Stimulated activated CD4-positive, alpha-beta T cell treated with anti-CD3 and anti-CD28 coated beads, Interleukin-15, amount 100 ng/mL, for 1 hour (primary cell): ENCODE measurements at places on chromosomes 2 and 18.

- DNase-seq: no peak
Observed at GRCh38 chr2:113877711-113878598, 11.9 kb upstream of the ACTR3 start.

GRCh38 chr2:226306969-226307368 lies 492.7 kb downstream of the IRS1 start:
- no peak for DNase-seq

GRCh38 chr2:202529389-202529788 lies 105.4 kb upstream of the FAM117B start:
- no peak for DNase-seq

DNA sequence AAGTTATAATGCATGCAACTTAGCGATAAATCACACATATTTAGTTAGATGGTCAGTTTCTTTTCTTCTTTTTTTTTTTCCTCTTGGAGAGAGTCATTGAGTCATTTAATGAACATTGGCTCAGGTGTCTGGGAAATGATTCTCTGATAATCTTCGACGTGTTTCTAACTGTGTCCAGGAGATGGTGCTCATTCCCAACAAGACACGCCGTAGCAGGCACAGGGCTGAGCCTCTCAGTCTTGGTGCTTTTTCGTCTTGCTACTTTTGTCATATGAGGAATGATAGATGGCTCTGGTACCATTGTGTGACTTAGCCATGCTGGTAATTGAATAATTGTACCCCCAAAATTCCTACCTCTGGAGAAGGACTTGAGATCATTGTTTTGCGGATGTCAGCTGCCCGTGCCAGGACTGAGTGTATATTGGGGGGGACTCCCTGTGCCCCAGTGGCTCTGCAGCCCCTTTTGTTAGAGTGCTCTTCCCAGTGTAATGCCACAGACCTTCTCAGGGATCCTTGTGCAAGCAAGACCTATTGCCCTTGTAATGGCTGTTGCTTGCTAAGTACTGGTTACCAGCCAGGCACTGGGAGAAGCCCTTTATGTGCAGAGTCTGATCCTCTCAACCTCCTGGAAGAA lies 107.6 kb upstream of the CYRIA start:
- DNase-seq: no peak

DNA sequence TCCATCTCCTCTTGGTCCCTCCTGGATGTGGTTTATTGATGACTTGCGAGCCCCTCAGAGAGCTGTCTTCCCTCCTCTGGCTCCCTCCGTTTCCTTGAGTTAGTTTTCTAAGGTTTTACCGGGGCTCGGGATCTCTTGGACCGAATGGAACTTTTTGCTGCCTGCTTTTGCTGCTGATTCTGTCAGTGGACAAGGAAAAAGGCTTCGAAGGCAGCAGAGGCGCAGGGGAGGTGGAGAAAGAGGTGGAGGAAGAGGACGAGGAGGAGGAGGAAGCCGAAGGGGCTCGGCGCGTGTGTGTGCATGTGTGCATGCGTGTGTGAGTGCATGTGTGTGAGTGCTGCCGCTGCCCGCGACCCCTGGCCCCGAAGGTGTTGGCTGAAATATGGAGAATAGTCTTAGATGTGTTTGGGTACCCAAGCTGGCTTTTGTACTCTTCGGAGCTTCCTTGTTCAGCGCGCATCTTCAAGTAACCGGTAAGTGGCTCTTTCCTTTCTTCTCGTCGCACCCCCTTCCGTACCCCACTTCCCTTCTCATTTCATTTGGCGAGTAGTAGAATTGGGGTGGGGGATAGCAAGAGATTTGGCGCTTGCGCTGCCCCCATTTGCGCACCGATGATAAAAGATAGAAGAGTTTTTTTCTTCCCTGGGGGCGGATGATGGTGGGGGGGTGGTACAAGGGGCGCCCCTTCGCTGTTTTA lies 557 bp downstream of the DCC start:
- no peak for DNase-seq

GRCh38 chr18:70234667-70235459 lies 29.4 kb upstream of the RTTN start:
- DNase-seq: no peak

DNA sequence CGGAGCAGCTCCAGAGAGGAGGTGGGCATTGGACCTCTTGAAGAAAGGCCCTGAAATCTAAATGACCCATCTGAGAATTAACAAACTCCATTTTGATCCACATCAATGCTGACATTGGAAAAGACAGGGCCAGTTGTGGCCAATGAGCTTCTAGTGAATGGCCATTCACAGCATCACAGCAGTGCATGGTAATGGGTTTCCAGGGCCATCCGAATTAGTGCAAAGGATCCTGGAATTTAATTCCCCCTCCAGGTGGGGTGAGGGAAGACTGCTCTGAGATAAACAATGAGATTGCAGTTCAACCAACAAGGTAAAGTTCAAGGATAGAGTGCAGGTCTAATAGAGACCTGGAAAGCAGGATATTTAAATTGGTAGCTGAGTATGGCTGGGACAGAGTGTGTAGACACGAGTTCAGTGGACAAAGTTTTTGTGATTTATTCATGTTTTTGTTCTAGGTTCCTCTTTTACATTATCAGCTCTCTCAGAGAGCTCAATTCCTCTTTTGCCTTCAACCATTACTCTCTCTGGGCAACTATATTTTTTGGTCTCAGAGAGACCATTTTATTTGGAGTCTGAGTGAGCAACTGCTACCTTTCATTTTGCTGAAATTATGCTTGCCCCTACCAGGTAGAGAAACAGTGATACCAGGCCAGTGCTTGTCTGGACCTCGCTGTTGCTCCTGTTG lies 5.0 kb downstream of the TACR1 start:
- no peak for DNase-seq

GRCh38 chr2:9092383-9093282 lies 89.1 kb upstream of the MBOAT2 start:
- DNase-seq: no peak

GRCh38 chr2:108588070-108588668 lies 53.9 kb downstream of the LIMS1 start:
- no peak for DNase-seq

GRCh38 chr2:201913201-201913600 lies 106.9 kb downstream of the CDK15 start:
- no peak for DNase-seq

DNA sequence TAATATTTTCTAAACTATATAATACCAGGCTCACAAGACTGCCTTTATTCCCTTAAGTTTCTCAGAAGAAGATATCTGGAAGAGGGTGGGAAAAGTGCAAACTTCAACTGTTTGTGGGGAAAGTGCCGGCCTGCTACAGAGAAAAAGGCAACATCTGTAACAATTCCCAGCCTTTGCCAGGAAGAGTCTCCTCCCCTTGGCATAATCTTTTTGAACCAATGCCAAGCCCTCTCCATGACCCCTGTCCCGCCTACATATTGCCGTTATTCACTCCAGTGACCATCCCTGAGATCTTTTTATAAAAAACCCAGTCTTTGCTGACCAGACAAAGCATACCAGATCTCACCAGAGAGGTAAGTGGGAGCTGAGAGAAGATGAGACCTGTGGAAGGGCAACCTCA lies at the start of gene REG3G:
Gene REG3G, plus strand, starts transcription at position 282 of the 400 bp plus-strand sequence. CDS start 392 bp downstream, outside the sequence.
- DNase-seq: no peak

DNA sequence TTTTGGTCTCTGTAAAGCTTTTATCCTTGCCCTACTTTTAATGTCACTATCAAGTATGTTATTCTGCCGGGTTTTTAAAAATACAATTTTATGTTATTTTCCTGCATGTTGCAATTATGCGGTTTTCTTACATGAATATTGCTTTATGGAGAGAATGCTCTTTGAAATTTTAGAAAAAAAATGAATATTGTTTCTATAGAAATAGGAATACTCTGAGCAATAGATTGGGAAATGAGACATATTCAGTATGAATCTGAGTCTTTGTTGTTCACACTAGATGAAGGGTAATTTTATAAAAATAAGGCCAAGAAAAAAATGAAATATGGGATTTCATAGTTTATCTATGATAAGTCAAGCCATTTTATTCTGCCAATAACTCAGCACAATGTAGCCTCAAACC lies 142.2 kb upstream of the DTNA start:
- DNase-seq: no peak

DNA sequence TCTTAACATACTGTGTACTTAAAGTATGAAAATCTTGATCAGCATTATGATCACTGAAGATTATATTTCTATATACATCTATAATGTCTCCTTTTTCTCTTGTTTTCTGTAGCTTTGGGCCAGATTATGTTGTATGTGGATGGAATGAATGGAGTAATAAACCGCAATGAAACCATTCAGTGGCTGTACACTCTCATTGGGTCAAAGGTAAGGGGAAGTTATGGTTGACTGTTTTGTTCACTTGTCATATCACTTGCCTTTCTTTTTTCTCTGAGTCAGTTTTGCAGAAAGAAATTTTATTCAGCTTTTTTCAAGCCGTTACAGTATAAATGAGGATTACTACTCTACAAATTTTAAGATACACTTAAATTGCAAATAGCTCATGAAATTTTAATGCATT lies 252.5 kb downstream of the TPGS2 start:
- DNase-seq: no peak

GRCh38 chr2:183522489-183523266 lies 398.4 kb downstream of the NUP35 start:
- DNase-seq: no peak

DNA sequence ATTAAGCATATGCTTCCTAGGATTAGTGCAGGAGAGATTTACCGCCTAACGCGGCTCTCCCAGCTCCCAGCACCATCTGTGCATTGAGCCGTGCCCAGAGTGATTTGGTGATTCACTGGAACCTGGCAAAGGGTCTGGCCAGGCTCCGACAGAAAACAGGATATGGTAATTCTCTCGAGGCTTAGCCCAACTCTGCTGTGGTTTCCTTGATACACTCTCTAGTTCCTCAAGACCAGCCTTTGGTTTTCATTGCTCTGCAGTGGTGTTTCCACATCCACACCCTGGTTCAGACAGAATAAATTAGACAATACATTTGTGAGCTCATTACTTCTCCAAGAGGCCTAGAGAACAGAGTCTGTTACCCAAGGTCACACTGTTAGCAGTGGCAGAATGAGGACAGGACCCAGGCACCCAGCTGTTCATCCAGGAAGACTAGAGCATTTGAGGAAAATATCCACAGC lies 23.0 kb upstream of the SMAD2 start:
- DNase-seq: no peak

DNA sequence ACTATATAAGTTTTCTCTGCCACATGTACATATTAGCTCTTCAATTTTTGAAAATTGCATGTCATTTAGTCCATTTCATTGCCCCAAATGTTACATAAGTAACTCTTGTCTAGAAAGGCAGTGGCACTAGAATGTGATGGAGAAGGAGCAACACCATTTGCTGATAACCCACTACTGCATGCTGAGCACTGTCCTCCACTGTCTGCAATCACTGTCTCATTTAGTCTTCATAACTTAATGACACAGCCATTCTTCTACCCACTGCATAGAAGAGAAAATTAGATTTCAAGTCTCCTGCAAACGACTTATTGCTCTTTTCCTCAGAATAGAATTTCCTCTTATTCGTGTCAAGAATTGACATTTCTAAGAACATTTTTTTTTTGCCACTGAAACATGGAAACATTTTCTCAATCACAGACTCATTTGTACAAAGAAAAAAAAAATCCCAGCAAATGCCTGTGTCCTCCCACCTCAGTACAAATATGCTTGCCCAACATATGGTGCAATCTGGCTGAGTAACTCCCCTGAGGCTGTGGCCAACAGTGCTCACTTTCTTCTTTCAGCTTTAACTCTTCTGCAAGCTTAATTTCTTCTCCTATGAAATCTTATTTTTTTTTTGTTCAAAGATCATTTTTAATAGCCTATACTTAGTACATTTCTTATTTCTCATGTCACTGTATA lies 768.6 kb upstream of the HS6ST1 start:
- no peak for DNase-seq
